Heart left ventricle (tissue), 16 donors: ENCODE measurements at places on chromosomes 12 and 14. TPM values are rescaled to one million over a fixed set of nuclear protein-coding genes. Genes with fewer than 3 reads are reported as not detected.

The CDCA3 gene
- 0.91 TPM for total RNA-seq

The FERMT2 gene
- total RNA-seq = 112 TPM

The TOGARAM1 gene
- total RNA-seq = 15.2 TPM

The MYBPC1 gene
- 2.1 TPM for total RNA-seq

The BATF gene
- not detected for total RNA-seq

The TAS2R10 gene
- not detected for total RNA-seq

The PRKD1 gene
- 3.5 TPM for total RNA-seq

The LRRK2 gene
- 4.5 TPM for total RNA-seq

The ALX1 gene
- total RNA-seq = not detected

The CFAP251 gene
- 1.6 TPM for total RNA-seq

The DAO gene
- total RNA-seq = not detected

The RPGRIP1 gene
- 0.44 TPM for total RNA-seq

The IQSEC3 gene
- total RNA-seq = 0.53 TPM

The MANSC1 gene
- 13.1 TPM for total RNA-seq

The ZCRB1 gene
- 57.8 TPM for total RNA-seq

The SAMD15 gene
- total RNA-seq = not detected

The LALBA gene
- not detected for total RNA-seq

The TAS2R46 gene
- not detected for total RNA-seq

The ARMH4 gene
- 11.3 TPM for total RNA-seq

The LRFN5 gene
- total RNA-seq = 0.38 TPM

The LYZ gene
- total RNA-seq = 21.8 TPM

The ASCL1 gene
- total RNA-seq = not detected

The ABCD2 gene
- total RNA-seq = 6.8 TPM
